ENCODE measurements at places on chromosomes 7 and 10.

DNA sequence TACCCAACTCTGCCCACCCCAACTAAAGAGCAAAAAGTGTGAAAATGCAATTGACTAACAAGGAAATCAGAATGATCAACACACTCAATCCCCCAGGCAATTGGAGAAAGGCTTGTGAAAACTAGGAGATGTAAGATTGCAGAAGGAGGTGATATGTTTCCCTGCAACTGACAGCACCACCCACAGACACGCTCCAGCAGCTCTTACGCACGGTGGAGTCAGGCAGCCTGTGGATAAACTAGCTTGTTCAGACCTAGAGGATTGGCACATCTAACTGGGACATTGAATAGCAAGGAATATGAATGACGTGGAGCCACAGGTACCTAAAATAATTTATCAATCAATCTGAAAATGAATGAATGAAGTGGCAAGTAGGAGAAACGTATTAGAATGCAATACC, 125.7 kb upstream of the MYO3A start:
- DNase-seq, result no peak

GRCh38 chr10:108632144-108632543, 1291.2 kb downstream of the XPNPEP1 start:
- no peak for DNase-seq

GRCh38 chr10:80144696-80145131, 12.2 kb downstream of the PLAC9 start:
- DNase-seq, result no peak

GRCh38 chr10:78966182-78966787, 102.5 kb upstream of the ZMIZ1 start:
- DNase-seq, result no peak

DNA sequence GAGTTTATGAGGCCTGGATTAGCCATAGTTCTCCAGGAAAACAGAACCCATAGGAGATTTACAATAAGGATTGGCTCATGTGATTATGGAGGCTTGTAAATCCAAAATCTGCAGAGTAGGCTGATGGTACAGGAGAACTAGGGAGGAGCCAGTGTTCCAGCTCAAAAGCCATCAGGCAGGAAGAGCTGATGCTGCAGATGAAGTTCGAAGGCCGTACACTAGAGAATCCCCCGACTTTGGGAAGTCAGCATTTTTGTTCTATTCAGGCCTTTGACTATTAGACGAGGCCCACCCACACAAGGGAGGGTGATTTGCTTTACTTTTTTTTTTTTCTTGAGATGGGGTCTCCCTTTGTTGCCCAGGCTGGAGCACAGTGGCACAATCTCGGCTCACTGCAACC, 37.6 kb downstream of the KIN start:
- no peak for DNase-seq

GRCh38 chr7:115971506-115971905, 59.1 kb downstream of the TFEC start:
- no peak for DNase-seq

DNA sequence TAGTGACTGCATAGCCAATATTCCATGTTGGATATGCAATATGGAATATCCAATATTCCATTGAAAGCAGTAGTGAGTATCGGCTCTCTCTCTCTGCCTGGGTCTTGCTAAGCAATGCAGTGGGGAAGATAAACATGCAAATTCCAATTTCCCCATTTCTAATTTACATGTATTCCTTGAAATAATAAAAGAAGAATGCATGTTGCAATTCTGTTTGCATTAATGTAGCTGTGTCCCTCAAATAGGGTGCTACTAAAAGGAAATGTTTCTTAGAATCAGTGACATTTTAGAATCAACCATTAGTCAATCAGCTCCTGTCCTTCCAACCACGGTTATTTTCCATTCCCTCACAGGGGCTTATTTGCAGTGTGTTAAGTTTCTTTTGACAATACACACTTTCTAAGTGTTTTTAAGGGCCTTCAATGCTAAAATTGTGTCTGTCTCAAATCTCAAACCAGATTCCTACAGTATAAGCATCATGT, 46.7 kb downstream of the AFAP1L2 start:
- no peak for DNase-seq

DNA sequence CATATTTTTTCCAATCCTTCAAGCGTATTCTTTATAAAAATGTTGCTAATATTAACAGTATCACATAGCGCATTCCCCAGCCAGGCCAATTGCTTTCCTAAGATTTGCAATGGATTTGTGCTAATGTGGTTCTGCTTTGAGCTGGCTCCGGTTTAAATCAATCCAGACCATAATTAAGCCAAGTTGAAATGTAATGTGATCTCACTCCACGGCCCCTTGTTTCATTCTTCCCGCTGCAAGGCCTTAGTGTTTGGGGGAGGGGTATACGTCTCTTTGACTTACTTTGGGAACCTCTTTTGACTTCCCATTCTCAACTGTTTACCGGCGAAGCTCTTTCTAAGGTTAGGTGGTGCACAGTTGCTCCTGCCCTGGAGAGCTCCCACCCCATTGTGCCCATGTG, 86.4 kb downstream of the PRPF18 start:
- DNase-seq, result no peak

- DNase-seq, result no peak
Observed at GRCh38 chr7:36820527-36821170, 96.4 kb upstream of the AOAH start.

GRCh38 chr7:89311886-89312285, 516.3 kb upstream of the TEX47 start:
- DNase-seq, result no peak

DNA sequence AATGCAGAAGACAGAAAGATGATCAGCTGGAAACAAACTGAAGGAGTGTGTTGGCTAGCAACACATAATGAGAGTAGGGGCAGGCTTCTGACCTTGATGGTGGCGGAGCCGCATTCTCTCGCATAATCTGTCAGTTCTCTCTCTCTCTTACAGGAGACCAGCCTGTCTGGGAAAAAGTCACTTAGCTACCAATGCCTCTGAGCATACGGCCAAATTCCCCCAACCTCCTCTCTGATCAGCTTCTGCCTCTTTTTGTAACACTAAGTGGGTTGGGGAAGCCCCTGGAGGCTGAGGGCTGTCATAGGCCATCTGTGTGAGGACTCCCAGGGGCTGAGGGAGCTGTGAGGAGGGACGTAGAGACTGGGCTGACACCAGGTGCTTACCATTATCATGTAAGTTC, 104.6 kb downstream of the HIPK2 start:
- no peak for DNase-seq

All from stimulated activated CD8-positive, alpha-beta memory T cell treated with anti-CD3 and anti-CD28 coated beads, Interleukin-12 subunit alpha, Interleukin-12 subunit beta, amount 100 ng/mL, for 1 hour (primary cell).